ENCODE measurements at places on chromosomes 11 and 22. TPM values are rescaled to one million over a fixed set of nuclear protein-coding genes. Genes with fewer than 3 reads are reported as not detected.

- DNase-seq, result no peak
Measured at GRCh38 chr22:34370711-34371110, 450.4 kb upstream of the LARGE1 start.

- DNase-seq, result no peak
Measured at GRCh38 chr11:73087730-73088129, 54.4 kb downstream of the FCHSD2 start.

Gene GLYAT
- total RNA-seq, result not detected

DNA sequence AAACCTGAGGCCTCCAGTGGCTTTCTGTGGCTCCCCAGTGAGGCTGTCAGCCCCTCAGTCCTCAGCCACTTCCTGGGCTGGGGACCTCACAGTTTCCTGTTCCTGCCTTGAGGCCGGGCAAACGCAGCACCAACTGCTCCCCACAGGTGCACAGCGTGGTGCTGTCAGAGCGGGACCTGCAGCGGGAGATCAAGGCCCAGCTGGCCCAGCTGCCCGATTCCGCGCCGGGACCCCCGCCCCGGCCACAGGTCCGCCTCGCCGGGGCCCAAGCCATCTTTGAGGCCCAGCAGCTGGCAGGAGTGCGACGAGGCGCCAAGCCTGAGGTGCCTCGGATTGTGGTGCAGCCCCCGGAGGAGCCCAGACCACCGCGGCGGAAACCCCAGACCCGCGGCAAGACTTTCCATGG lies 5.4 kb downstream of the TBC1D10C start:
- DNase-seq, result peak; percentile 83

GRCh38 chr11:78990261-78990660 lies 415.6 kb upstream of the NARS2 start:
- no peak for DNase-seq

DNA sequence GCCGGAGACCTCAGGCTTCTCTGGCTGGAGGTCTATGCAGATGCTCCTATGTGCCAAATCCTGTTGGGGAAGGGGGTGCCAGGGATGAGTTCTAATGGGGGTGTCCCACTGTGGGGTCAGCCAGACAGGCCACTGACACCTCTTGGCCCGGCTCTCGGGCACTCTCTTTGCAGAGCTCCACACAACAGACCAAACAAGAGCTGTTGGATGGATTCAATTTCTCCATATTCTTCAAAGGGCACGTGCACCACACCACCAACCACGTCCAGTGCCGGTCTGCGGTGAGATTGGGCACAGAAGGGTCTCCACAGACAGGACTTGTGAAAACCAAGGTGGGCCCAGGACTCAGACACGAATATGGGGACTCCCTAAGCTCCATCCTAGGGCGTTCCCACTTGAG lies 2.2 kb upstream of the RGL4 start:
- DNase-seq, result no peak

- DNase-seq, result no peak
Measured at GRCh38 chr22:44210722-44211121, 30.0 kb downstream of the PARVG start.

DNA sequence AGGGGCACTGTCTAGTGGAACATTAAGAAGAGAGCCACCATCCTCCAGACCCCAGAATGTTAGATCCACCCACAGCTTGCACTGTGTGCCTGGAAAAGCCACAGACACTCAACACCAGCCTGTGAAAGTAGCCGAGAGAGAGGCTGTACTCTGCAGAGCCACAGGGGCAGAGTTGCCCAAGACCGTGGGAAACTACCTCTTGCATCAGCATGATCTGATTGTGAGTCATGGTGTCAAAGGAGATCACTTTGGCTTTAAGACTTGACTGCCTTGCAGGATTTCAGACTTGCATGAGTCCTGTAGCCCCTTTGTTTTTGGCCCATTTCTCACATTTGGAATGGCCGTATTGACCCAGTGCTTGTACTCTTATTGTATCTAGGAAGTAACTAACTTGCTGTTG lies 115.9 kb upstream of the CCDC179 start:
- DNase-seq, result no peak

Gene GLB1L2
- total RNA-seq, result 2.3 TPM

GRCh38 chr11:111562692-111563389 lies 22.3 kb downstream of the LAYN start:
- DNase-seq, result no peak

Gene MMP12
- total RNA-seq, result not detected

GRCh38 chr11:94550513-94550912 lies 6.8 kb downstream of the FUT4 start:
- DNase-seq, result no peak

DNA sequence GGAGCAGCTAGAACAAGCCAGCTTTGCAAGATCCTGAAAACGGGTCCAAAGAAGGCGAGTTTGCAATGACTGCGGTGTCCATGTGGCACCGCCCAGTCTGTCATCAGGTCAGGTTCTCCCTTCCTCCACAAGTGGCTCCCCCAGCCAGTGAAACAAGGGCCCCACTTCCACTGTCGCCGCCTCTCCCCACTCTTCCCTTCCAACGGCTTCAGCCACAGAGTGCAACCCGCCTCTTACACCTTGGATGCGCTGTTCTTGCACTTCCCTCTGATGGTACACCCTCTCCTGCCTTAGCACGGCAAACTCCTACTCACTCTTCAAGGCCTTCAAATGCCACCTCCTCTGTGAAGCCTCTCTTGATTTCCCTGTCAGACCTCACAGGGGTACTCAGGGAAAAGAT lies 10.8 kb upstream of the TCF20 start:
- DNase-seq, result no peak

DNA sequence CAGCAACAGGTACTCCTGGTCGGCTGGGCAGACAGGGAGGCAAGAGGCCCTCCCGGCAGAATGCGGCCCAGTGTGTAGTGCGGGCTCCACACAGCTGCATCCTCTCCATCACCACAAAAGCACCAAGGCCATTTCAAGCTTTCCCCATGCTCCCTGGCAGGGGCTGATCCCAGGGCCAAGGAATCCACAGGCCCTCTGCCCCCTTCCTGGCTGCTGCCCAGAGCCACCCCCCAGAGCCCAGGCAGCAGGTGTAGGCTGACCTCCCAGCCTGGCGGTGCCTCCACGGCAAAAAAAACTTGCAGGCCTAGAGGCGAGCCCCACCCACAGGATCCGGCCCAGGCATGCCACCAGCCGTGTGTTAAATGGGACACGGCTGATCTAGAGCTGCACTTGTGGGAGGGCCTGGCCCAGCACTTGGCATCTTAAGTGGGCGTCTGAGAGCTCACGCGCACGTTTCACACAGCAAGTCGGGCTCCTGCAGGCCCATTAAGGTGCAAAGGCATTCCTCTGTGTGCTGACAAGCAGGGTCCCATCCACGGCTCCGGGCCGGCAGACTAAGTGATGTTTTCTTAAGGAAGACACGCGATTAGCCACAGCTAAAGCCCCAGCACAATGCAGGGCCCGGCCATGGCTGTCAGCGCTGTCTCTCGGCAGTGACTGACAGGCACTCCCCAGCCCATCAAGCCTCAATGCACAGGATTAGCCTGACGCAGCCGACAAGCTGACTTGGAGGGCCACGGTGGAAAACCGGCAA lies 19.8 kb upstream of the GNB1L start:
- DNase-seq, result peak; percentile 23

DNA sequence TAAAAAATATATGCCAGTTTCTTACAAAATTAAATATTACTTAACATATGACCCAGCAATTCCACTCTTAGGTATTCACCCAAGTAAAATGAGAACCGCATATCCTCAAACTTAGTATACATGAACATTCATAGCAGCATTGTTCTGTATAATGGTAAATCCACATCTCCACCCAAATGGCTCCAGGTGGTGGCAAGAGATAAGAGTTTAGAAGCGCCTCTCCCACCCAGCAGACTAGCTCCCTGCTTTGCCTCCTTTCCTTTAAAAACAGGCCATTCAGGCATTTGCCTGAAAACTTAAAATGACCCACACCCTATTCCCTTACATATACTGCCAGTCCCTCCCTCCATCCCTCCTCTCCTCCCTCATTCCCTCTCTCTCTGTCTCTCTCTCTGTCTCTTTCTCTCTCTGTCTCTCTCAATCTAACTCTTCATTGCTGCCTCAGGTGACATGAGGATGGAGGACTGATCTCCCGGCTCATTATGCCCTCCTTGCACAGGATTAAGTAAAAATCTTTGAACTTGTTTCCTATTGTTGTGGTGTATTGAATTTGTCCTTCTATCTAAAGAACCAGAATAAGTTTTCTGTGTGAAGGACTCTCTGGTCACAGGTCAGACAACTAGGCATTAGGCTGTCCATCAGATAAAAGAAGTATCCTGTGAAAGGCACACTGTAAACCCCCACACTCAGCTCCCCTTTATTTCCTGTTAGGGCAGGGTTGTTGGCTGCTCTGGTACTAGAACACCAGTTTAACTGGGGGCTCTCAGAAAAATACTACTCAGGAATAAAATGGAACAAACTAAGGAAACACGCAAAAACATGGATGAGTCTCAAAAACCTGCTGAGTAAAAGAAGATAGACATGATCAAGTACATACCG lies 48.3 kb downstream of the RRP8 start:
- DNase-seq, result no peak

DNA sequence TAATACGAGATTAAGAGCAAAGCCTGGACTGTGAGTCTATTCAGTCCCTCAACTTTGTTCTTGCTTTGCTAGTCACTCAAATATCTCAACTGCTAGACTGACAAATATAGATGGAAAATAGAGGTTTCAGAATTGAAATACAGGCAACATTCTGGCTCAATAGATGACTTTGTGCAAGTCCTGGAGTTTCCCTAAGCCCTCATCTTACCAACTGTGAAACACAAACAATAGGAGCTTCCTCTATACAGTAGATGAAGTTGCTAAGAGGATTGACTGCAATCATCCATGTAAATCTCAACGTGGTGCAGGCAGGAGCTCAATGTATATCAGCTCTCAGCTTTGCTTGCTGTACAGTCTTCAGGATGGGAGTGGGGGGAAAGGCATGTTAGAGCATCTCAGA lies 6.2 kb upstream of the MPEG1 start:
- DNase-seq, result no peak

- DNase-seq, result no peak
Measured at GRCh38 chr11:35256296-35256695, 117.3 kb downstream of the CD44 start.

GRCh38 chr11:66344550-66345315 lies at the start of gene BRMS1:
Gene BRMS1, minus strand, starts transcription at chr11:66345104. Its CDS starts 2,870 bp downstream, at chr11:66342234.
- peak; percentile 97 for DNase-seq

Gene FZD4
- total RNA-seq, result 0.20 TPM

- DNase-seq, result no peak
Measured at GRCh38 chr11:133714471-133715375, 130.6 kb downstream of the SPATA19 start.

GRCh38 chr11:128483211-128483788 lies 104.1 kb downstream of the ETS1 start:
- DNase-seq, result no peak

Gene E2F8
- 0.26 TPM for total RNA-seq

DNA sequence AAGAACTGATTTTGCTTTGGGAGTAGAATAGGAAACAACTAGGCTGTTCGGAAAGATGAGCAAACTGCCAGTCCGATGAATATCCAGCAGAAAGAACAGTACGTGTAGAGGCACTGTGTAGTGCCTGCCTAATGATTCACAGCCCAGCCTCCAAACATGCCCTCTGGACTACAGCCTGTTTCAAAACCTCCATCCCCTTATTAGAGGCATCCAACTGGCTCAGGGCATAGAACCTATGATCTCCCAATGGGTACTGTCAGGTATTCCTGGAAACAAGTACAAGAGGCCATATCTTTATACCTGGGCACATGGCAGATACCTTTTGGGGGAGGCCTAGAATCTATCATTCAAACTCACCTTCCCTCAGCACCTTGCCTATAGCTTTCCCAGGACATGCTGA lies 4.9 kb downstream of the RRP8 start:
- no peak for DNase-seq

DNA sequence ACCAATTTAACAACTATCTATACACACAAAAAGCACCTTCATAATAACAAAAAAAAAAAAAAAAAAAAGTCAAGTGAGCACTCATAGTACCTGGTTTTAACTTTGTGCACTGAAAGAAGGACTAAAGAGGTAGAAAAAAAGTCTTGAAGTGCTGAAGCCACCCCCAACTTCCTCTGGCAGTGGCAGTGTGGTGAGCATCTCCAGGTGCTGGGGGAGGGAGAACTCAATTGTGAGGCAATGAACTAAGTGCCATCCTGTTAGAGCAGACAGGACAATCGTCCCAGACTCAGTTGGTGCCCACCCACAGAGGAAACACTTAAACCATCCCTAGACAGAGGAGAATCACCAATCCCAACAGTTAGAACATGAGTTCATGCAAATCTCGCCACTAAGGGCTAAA lies 22.7 kb upstream of the OR52M1 start:
- DNase-seq, result no peak

Gene PHLDA2
- 0.79 TPM for total RNA-seq

Gene CALCB
- 1.0 TPM for total RNA-seq

DNA sequence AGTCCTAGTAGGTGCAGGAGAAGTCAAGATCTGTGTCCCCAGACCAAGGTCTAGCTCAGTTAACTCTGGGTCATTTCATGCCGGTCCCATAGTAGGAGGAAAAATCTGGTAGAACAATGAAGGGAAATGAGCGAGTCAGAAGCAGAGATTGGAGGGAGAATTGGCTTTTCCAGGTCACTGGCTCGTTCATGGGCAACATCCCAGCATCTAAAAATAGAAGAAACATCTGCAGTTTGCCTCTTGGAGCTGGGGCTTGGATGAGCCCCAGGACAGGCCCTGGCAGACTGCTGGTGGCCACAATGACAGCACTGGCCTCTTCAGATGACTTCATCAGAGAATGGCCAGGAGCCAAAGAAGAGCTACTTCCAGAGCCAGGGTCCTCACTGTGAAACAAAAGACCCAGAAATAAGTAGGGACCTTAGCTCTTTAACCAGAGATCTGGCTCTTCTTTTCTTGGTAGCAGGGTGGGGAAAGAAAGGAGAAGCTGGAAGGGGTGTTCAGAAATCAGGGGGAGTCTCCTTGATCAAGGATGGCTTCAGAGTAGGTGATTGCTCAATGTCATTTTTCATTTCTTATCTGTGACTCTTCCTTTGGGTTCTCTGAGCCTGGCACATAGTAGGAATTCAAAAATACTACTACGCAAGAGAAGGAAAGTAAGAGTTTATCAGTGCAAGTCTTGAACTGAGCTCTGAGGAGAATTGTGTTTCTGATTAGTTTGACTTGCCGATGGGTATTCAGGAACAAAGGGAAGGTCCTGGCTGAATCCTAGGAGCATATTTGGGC lies 102.6 kb downstream of the TMPRSS5 start:
- DNase-seq, result no peak

DNA sequence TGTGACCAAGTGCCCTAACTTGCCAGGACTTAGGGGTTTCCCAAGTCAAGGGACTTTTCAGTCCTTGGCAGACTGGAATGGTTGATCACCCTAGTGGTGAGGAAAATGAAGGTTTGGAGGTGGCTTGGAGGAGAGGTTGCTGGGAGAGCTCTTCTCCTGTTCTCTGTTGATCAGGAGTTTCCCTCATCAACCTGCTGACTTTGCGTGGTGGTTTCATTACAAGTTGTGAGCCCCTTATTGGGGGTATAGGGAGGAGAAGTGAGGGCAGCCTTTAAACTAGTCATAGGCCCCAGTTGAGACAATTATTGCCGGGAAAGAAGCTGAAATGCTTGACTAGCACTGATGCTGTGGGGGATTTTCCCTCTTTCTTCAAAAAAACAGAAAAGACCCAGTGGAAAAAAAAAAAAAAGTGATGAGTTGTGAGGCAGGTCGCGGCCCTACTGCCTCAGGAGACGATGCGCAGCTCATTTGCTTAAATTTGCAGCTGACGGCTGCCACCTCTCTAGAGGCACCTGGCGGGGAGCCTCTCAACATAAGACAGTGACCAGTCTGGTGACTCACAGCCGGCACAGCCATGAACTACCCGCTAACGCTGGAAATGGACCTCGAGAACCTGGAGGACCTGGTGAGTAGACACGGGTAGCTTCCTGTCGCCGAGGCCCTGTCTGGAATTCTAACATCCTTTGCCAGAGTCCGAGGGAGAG lies at the start of gene CXCR5:
TSS of gene CXCR5 (plus strand) at position 525 of the 704 bp plus-strand sequence. CDS start at position 575, 50 bp downstream.
- DNase-seq, result no peak
